ENCODE measurements at places on chromosomes 3 and 15. TPM values are rescaled to one million over a fixed set of nuclear protein-coding genes. Genes with fewer than 3 reads are reported as not detected.

DNA sequence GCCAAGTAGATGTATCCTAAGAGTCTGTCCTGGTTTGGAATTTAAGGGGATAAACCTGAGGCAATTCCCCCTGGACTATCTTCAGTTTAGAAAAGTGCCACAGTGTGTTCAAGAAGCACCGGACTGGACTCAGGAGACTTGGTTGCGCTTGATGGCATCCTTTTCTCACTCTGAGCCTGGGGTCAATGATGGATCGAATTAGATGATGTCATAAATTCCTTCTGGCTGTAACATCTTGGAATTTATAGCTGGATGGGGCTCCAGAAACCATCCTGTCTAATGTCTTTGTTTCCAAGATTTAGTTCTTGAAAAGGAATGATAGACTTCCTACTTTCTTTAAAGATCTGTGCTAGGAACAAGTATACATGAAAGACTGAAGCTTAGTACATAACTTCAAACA lies 280.6 kb downstream of the LPP start:
- no peak for DNase-seq

DNA sequence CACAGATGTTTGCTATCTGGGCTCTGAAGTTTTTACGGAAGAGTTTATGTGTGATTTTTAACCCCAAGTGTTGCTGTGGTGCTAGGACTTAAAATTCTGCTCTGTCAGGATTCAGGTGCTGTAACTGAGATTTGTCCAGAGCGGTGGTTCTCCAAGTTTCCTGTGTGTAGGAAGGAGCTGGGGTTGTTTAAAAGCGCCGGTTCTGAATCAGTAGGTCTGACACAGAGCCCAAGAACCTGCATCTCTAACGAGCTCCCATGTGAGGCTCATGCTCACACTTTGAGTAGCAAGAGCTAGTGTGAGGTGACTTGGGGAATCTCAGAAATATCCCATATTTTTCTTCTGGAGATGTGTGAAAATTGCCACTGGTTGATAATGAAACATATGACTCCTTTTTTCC lies 325.5 kb downstream of the SATB1 start:
- no peak for DNase-seq

DNA sequence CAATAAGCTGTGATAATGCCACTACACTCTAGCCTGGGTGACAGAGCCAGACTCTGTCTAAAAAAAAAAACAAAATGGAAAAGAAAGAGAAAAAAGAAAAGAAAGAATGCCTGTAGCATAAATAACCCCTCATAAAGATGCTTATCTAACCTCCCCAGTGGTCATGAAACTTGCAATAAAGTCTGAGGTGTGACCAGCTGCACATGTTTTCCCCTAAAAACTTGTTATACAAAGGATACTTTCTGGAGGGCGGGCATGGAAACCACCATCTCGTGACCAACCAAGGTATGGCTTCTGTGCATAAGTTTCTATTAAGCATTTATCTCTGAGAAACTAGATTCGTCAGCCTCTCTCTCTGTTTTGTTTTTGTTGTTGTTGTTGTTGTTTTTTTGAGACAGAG lies 21.8 kb downstream of the CCDC32 start:
- no peak for DNase-seq

DNA sequence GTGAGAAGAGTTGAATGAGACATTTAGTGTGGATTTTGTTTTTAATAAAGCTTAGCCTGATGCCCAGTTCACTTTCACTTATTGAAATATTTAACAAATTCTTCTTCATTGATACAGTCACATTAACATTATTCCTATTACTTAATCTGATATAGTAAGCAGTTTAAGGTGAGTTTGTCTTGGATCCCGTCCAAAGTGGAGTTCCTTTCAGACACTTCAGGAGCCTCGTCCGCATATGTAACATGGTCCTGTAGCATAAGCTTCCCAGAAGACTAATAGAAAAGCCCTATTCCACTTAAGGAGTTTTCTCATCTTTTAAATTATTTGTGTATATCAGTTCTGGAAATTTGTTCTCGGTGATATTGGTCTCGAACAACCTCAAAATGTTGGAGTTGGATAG lies 39.7 kb upstream of the MLF1 start:
- no peak for DNase-seq

GRCh38 chr15:70812827-70813364 lies 41.1 kb downstream of the LARP6 start:
- no peak for DNase-seq

DNA sequence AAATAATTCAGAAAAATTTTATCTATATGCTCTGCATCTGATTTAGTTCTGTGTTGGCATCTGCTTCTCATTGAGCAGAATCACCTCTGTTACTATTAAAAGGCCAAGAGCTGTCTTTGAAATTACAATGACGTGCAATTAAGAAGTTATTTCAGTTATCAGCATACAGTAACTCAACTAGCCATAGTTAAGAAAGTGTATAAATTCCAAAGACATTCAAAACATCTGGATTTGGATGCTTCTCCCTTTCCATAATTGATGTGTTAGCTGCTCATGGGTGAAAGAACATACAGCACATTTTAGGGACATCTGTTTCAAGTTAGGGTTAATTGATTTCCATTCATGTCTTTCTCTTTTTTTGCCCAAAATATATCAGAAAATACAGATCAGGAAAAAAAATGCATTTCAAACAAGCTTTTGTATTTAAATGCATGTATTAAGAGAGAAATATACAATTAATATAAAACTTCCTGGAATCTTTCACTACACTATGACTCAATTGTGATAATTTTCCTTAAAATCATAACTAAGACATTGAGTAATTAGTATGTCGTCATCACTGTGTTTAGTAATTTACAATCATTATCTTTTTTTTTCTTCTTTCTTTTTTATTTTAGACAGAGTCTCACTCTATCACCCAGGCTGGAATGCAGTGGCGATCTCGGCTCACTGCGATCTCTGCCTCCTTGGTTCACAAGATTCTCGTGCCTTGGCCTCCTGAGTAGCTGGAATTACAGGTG lies 82.7 kb upstream of the MBNL1 start:
- no peak for DNase-seq

DNA sequence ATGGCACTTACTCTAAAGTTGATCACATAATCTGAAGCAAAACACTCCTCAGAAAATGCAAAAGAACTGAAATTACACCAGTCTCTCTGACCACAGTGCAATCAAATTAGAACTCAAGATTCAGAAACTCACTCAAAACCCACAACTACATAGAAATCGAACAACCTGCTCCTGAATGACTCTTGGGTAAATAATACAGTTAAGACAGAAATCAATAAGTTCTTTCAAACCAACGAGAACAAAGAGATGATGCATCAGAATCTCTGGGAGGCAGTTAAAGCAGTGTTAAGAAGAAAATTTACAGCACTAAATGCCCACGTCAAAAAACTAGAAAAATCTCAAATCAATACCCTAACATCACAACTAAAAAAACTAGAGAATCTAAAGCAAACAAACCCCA lies 227.2 kb downstream of the CTNNB1 start:
- DNase-seq = no peak

Gene CHCHD4
- total RNA-seq = 21.7 TPM

Gene TM4SF4
- not detected for total RNA-seq

Measured in CD8-positive, alpha-beta memory T cell (primary cell).